Cortex of kidney (tissue), 1 donor: ENCODE measurements at places on chromosomes 6 and 20.

GRCh38 chr6:16239798-16240123 is 1.4 kb downstream of the GMPR start:
- no peak for DNase-seq

DNA sequence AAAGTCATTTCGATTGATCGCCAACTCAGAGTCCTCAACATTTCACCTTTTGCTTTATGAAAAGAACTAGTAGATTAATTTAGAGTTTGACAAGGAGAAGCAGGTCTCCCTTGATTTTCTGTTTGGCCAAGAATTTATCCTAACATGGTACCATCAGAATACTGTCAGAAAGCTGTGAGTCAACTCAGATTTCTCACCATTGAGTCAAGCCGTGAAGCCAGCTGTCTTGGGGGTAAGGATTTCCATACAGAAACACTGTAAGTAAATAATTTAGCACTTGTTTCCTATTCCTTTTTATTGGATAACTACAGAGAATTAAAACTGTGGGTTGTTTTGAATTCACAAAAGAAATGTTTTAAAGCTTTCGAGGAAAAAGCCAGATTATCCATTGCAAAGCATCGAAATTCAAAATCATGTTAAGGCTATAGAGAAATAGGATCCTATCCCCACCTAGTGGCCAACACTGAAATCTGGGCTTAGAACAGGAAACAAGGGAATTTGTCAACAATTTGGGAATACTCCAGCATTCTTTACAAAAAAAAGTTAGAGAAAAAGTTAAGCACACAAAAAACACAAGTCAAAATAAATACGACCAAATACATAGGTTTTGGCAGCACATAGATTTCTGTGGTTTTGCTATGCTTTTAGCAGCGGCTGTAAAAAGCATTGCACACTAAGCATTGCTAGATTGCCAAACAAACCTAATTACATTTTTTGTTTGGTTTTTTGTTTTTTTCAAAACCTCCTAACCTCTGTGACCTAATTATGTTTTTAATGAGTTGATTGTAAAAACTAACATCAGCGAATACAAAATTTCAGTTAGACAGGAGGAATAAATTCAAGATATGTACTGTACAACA is 44.2 kb downstream of the COL11A2 start:
- no peak for DNase-seq

DNA sequence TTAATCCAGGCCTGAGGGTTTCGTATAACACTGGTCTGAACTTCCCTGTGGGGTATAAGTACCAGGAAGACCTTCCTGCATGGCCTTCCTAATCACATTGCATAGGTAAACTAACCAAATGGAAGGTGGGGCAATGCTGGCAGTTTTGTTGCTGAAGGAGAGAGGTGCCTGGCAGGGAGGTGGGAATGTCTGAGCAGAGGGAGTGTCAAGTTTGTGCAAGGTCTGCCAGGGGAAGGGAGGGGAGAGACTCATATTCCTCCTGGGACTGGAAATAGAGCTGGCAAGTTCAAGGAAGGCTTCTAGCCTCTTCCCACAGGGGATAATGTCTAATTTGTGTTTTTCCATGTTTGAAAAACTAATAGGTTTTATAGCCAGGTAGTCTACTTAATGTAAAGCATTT is 70.6 kb downstream of the HDDC2 start:
- DNase-seq, result no peak

GRCh38 chr6:3867641-3868502 is 18.7 kb downstream of the FAM50B start:
- DNase-seq, result no peak

DNA sequence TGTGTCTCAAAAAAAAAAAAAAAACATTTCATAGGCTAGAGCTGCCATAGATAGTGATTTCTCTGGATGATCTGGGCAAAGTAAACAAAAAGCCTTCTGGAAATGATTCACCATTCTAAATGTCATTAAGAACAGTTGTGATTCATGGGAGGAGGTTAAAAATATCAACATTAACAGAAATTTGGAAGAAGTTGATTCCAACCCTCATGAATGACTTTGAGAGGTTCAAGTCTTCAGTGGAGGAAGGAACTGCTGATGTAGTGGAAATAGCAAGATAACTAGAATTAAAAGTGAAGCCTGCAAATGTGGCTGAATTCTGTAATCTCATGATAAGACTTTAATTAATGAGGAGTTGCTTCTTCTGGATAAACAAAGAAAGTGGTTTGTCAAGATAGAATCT is 26.8 kb upstream of the MMP24 start:
- DNase-seq, result no peak

GRCh38 chr6:129284225-129284624 is 401.3 kb downstream of the LAMA2 start:
- no peak for DNase-seq

GRCh38 chr6:31690231-31691077 is 9.6 kb upstream of the LY6G5C start:
- DNase-seq, result no peak

GRCh38 chr6:120137492-120137891 is 787.9 kb upstream of the MAN1A1 start:
- DNase-seq, result no peak

DNA sequence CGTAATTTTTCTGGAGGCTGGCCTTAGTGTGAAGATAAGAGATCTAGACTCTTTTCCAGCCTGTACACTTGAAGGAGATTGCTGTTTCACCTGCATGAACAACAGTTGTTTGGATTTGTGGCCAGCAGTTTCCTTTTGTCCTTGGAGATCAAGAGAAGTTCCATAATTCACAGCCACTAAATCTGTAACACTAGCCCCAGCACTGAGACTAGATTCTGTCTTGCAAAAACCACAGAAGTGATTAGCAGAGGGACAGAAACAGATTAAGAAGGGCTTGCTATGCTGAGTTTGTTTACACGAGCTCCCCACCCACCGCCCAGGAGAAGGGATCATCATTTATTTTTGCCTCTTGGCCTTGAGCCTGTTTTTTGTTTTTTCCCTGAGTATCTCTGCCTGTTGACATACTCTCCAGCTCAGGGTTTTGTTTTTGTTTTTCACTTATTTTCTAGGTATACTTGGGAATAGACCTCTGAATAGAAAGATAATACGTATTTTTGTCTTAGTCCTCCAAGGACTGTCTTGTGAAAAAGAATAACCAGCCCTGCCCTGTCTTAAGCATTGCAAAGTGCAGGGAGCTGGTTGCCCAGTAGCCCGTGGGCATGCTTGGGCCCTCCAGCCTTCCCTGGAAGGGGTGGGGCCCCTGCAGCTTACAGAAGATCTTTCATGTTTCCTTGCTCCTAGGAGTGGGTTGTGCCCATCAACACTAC is 93.1 kb upstream of the SOX4 start:
- DNase-seq, result no peak

- DNase-seq, result no peak
Observed at GRCh38 chr20:61901392-61902220, 164.1 kb downstream of the TAF4 start.

DNA sequence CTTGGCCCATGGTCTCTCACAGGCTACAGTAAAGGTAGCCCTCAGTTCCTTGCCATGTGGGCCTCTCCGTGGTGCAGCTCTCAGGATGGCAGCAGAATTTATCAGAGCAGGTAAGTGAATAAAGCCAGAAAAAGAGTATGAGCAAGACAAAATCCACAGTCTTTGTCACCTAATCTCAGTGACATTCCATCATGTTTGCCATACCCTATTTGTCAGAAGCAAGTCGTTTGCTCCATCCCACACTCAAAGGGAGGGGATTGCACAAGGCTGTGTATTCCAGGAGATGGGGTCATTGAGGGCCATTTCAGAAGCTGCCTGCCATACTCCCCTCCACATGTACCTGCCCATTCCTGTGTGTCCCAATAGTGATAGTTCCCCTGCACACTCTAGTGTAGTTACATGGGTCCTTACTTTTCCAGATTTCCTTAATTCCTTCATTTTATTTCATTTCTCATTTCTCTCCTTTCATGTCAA is 24.2 kb downstream of the ISM1 start:
- no peak for DNase-seq

- DNase-seq, result no peak
Observed at GRCh38 chr6:106546691-106547414, 82.4 kb downstream of the RTN4IP1 start.

DNA sequence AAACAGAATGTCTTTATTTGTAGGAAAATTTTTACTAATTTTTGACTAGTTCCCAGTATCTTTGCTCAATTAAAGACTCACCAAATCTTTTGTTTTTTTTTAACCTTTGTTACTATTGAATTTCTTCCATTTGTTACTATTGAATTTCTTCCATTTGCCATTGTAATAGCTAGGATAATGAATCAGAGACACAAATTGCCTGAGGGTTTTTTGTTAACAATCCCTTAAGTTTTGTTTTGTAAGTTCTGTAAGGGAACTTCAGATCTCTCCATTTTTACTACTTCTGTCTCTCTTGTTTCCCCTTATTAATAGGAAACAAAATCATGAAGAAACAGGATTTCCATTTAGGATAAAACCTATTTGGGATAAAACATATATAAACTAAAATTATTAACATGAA is 104.3 kb downstream of the MAP3K4 start:
- no peak for DNase-seq

- no peak for DNase-seq
Observed at GRCh38 chr20:37421060-37421905, 75.3 kb downstream of the SRC start.

DNA sequence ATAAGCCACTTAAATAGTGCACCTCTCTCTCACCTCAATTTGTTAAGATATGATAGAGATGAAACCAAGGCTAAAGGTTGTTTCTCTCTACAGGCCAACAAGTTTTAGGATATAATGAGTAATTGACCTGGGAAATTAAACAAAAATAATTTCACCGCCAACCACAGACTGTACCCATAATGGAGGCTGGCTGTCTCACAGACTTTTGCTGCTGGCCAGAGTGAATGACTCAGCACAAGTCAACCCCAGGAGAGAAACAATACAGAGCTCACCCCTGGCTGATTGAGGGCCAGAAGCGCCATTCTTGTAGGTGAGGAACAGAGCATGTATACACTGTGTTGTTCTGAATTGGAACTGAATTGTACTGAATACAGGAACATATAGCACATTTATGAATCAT is 99.9 kb downstream of the CAP2 start:
- no peak for DNase-seq

- DNase-seq, result no peak
Observed at GRCh38 chr6:11374036-11375010, 141.9 kb upstream of the NEDD9 start.

GRCh38 chr6:163418311-163419029 is 4.0 kb downstream of the QKI start:
- DNase-seq, result no peak

DNA sequence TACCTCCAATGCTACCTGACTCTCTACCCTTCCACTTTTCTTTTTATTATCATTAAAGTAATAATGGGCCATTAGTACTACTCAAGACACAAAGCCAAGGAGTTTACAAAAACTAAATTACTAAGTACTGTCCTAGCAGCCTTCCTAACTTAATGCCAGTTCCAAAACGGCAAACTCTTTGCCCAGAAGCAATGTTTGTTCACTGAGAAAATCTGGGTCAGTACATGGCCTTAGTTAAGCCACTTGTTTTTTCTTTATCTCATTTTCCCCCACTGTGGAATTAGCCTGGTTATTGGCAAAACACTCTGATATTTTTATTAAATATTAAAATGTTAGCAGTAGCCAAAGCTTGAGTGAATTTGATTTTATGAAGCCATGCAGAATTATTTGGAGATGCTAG is 242.4 kb downstream of the KCNQ5 start:
- DNase-seq, result no peak

GRCh38 chr6:106048336-106048735 is 37.8 kb upstream of the PRDM1 start:
- DNase-seq, result no peak

GRCh38 chr6:81265106-81265505 is 487.4 kb downstream of the TENT5A start:
- no peak for DNase-seq

GRCh38 chr20:57683287-57683686 is 26.5 kb downstream of the PMEPA1 start:
- no peak for DNase-seq

DNA sequence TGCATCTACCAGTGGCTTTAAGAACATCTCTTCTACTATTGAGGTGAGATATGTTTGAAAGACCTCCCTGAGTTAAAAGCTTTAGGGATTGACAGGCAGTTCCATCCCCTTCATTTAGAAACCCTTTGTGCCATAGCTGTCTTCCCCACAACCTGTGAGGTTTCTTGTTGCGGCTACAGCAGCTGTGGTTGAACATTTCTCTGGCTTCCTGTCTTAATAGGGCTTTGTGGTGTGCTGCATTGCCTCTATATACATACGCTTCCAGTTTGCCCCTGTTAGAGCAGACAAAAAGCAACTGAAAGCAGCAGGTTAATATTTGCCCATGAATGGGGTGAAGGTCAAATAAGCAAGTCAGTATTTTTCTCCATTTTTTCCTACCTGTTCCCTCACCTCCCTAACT is 210.2 kb downstream of the TMEM200A start:
- DNase-seq, result no peak

DNA sequence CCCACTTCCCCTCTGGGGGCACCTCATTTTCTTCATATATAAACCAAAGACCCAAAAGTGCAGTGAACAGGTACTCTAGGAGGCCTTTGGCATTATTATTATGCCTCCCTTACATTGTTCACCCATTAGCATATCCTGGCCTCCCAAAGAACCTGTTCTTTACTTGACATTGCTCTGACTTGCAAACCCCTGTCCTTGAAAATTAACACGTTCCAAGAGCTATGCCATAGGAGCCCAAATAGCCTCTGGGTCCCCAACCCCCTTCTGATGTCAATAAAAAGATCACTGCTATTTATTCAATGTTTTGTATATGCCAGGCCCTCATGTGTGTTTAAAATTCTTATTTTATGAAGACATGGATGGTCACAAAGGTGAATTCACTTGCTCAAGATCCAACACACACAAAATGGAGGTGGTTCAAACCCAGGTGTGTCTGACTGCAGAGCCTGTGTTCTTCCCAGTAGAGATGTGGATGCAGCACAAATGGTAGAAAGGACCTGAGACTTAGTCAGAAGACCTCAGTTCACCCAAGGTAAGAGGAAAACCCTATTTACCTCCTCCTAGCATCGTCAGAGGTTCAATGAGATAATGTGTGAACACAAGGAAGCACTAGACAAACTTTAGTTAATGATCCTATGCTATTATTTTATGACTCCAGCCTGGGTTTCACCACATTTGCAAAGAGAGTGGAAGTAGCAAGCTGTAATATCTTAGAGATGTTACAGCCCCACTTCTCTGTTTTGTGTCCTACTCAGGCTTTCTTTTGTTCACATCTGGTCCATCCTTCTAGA is 36.6 kb downstream of the BCL2L1 start:
- no peak for DNase-seq

- DNase-seq, result no peak
Observed at GRCh38 chr6:153625089-153625488, 414.0 kb upstream of the OPRM1 start.

GRCh38 chr6:154277629-154278017 is 79.0 kb downstream of the IPCEF1 start:
- no peak for DNase-seq

GRCh38 chr20:12074111-12074655 is 156.5 kb downstream of the BTBD3 start:
- no peak for DNase-seq

DNA sequence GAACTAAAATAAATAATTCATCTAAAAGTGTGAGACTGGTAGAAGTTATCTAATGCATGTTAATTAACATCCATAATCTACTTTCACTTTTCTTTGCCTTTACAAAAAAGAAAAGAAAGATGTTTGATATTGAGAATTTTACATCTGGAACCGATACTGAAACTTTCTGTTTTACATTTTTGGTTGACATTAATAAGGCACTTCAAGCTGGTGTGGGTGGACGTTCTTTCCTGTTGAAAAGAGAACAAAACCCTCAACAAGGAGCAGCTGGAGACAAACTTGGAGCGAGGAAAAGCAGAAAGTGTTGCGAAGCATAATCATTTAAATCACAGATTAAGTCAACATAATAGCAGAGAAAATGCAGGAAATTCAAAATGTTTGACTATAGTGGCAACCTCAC is 575.2 kb upstream of the ADGRB3 start:
- DNase-seq, result no peak
